CD4-positive, alpha-beta T cell treated with Interleukin-21 for 1 hour (primary cell): ENCODE measurements at places on chromosomes 7 and 10.

DNA sequence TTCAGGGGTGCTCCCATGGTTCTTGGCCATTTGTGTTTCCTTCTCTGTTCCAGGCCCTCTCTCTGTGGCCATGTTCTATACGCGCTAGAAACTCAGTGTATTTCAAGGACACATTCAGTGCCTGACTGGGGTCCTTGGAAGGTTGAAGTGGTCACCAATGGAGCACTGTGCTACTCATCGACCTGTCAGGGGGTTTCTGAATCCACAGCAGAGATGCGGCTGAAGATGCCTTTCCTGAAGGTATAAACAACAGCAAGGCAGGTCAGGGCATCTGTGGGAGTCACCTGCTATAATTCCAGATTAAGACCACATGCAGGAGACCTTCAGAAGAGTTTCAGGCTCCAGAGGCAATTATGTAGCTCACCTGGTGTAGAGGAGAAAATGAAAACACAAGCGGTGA lies 86.8 kb upstream of the MGMT start:
- no peak for DNase-seq

DNA sequence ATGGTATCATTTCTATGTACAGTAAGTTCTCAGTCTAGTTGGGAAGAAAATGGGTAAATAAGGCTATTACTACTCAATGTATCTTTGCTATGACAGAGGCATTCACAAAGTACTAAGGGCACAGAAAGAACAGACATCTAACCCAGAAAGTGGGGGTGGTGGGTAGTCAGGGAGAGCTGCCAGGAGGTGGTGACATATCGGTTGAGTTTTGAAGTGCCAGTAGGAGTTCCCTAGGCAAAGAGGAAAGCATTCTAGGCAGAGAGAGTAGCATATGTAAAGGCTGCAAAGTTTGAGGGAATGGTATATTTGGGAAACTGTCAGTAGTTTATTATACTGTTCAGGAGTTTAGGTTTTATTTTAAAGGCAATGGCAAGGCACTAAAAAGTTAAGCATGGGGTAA lies 282.8 kb downstream of the PHTF2 start:
- DNase-seq = no peak

DNA sequence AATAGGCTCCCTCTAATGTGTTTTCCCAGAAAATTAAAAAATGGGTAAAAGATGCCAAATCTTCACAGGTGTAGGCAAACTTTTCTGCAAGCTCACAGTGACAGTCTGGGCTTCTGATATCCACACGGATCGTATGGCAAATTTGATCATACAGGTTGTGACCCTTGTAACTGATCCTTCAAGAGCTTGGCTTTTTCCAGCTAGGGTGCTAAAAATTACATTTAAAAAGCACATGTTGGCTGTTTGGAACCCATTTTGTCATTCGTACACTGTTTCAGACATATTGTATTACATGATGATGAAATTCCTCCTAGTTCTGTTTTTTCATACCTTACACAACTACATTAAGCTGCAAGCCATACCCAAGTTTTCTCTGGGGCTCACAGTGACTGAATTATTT lies 138.7 kb downstream of the GFRA1 start:
- DNase-seq = no peak

GRCh38 chr7:25596443-25596842 lies 368.2 kb upstream of the NPVF start:
- DNase-seq = no peak

DNA sequence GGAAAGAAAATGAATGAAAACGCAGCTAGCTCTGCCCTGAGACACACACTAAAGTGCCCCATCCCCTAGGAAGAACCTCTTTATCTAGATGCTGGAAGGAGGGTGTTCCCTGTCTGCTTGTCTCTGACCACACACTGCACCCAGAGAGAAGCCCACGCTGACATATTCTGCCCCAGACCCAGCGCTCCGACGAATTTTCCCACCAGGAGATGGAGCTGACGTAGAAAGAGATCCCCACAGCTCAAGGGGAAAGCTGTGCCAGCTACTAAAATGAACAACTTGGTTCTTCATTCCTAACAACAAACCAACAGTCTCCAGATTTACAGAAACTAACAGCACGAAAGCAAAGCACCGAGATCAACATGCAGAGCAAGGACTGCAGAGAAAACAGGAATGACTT lies 73.3 kb downstream of the KIAA1549 start:
- no peak for DNase-seq

GRCh38 chr7:101941481-101942383 lies 124.3 kb downstream of the CUX1 start:
- DNase-seq = no peak
